Cardiac septum (tissue), 1 donor: ENCODE measurements at places on chromosomes 7 and 10. TPM values are rescaled to one million over a fixed set of nuclear protein-coding genes. Genes with fewer than 3 reads are reported as not detected.
A peak's percentile ranks its signal among the peaks of the same experiment; 100 is the strongest.

The VENTX gene
- 0.40 TPM for total RNA-seq

- DNase-seq = no peak
Measured at GRCh38 chr10:124704428-124705380, 39.5 kb downstream of the FAM53B start.

DNA sequence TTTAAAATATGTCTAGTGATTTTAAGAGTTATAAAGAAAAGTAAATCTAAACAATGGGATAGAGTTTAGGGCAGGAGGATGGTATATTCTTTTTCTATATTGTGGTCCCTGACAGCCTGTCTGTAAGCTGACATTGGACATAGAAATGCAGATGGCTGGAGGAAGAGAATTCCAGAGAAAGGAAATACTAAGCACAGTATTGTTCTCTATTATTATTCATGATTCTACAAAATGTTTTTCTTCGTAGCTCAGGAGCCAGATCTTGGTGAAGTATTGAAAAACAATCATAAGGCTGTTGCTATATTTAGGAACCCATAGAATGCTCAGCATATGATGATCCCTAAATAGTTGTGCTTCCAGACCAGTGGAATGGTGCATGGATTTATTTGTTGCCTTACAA is 117.0 kb upstream of the FAM3C start:
- DNase-seq = no peak

DNA sequence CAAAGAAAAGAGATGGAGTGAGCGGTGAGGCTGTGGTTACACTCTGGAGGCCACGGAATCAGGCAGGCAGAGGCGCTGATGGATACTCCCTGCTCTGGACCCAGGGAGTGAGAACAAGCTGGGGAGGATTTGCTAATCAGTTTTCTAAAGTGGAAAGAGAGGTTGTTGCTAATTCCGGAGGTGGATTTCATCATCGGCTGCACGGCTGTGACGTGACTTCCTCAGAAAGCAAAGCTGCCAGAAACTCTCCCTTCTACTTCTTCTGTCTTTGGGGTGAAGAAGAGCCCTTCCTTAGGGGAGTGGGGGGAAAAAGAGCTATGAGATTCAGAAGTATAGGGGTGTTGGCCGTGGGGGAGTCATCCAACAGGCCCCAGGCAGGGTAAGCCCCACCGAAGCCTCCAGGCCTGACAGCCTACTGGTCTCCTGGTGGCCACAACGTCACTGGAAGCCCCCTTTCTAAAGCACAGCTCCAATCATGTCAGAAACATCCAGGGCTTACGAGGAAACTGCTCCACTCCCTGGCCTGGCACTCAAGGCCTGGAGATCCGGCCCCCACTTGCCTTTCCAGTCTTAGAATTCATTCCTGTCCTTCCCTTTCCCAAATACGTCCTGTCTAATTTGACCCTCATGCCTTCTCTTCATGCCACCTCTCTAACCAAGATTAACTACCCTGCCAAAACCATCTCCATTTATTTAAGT is 114.5 kb downstream of the HIP1 start:
- peak; percentile 90 for DNase-seq

DNA sequence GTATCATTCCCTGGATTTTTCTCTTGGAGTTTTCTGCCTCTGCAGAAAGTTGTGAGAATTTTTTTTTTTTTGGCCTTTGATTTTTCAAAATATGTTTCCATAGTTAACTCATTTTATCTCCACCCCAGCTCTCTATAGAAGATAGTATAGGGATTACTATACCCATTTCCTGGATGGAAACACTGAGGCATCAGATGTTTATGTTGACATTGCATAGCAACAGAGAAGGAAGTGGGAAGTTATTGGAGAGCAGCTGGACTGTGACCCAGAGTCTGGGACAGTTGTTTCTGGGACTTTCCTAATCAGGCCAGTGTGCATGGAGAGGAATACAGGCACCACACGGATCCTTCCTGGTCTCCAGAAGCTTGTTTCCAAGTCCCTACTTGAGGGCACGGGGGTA is 158.0 kb downstream of the CDH23 start:
- DNase-seq = no peak

The GOLGA7B gene
- total RNA-seq = 0.54 TPM

- DNase-seq = no peak
Measured at GRCh38 chr10:84329986-84330651, 1.7 kb downstream of the CCSER2 start.

- no peak for DNase-seq
Measured at GRCh38 chr10:123556049-123556448, 110.1 kb upstream of the GPR26 start.

The FXYD4 gene
- not detected for total RNA-seq

The PRSS2 gene
- total RNA-seq = not detected

DNA sequence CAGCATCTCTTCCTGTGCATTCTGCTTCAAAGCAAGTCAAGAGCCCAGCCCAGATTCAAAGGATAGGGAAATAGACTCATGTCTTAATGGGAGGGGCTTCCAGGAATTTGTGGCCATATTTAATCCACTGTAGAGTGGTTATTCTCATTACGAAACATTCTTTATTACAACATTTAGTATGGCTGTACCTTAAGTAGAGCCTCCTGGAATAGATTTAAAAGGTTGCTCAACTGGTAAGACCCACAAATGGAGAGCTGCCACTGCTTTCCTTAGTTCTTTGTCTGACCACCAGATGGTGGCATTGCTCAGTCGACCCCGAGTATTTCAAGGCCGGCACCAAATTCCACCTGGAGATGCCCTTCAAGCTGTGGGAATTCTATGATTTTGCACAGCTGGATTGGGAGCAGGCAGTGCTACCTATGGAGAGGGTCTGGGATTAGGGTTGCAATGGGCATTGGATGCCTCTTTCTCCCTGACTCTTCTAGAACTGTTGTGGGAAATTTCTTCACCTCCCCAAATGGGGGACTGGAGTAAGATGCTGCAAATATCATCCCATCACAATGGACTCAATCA is 102.2 kb downstream of the RBM20 start:
- DNase-seq = no peak

The TMEM273 gene
- total RNA-seq = 16.6 TPM

DNA sequence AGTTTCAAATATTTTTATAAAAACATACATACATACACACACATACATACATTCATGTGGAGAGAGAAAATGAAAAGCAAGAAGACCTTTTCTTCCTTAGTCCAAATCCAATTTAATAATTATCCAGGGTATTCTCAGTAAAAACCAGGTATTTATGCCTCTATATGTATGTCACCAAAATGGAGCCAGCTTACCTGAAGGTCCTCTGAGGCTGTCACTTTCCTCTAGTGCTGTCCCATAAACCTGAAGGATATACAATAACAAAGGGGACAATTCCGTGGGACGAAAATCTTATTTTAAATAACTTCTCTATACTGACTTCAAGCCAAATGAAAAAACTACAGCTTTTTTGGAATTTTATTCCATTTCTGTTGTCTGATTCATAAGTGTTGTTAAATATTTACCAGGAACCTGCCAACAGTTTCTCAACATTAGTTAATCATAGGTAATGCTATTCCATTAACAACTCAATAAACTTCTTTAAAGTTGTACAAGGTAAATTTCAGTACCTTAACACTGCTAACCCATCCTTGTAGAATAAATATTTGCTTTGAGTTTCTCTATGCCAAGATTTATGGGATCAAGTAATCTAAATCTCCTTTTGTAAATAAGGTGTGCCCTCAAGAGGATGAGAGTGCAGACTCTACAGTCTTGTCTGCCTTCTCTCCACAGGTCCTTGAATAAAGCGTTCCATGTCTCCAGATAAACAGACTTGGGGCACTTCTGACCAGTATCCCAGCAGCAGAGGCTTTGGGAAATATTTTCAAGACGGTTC is 260.3 kb downstream of the AHR start:
- DNase-seq = no peak

The SPDYE11 gene
- not detected for total RNA-seq
